Midbrain (tissue), 1 donor: ENCODE measurements at places on chromosomes 3 and 15.

DNA sequence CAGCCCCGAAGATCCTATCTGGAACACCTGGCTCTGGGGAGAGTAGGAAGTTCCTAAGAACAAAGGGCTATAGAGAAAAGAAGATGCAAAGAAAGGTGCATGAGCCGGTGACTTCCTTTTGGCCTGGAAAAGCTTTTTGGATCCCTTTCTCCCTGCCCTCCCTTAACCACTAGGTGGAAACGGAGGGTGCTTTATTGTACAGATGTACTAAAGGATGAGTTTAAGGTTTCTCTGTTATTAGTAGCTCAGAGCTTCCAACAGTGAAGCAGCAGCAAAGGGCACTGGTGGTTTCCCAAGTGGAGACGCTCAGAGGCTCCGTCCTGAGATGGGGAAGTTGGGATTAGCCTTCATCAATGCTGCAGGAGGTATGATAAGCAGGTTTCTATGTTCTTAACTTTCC lies 5.9 kb upstream of the ADGRG7 start:
- DNase-seq, result no peak

- DNase-seq, result no peak
Observed at GRCh38 chr15:29773816-29774215, 48.5 kb downstream of the TJP1 start.

DNA sequence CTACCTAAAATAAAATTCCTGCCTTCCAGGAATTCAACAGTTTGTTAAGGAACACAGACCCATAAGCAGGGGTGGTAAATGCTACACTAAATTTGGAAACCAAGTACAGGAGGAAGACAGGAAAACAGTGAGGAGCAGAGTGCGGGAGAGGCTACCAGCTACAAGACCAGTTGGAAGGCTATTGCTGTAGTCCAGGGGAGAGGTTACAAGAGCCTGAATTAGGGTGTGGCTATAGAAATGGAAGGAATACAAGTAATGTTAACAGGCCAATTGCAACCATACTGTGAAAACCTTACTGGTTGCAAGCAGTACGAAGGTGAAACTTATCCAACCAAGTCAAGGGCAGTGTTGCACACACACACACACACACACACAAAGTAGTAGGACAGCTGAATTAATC lies 880 bp upstream of the ARMC8 start:
- no peak for DNase-seq

- no peak for DNase-seq
Observed at GRCh38 chr3:67686069-67686468, 31.7 kb upstream of the SUCLG2 start.

- DNase-seq, result no peak
Observed at GRCh38 chr3:144744473-144744872, 772.9 kb downstream of the DIPK2A start.
